Naive B cell (primary cell): ENCODE measurements at places on chromosomes 2 and 18.

DNA sequence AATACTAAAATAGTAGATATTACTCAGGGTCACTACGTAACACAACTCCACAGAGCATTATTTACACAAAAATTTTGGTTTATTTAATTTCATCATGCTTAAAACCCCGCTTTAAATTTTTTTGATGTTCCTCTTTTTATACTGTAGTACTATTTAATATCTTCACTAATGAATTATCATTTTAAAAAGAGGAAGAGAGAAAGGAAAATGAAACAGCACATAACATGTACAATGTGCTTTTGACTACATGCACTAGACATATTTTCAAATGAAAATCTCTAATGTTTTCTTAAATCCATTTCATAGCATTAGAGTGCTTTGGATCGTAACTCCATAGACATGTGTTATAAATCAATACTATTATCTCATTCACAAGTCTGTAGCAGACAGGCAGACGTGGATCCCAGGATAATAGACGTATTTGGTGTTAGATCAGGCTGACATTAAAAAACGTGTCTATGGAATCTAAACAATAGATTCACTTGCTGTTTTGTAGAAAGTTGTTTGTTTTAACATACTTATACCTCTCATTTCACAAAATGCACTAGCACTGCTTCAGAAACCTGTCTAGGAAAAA lies 897.0 kb downstream of the CPS1 start:
- DNase-seq: no peak
- H3K4me3 ChIP-seq: no peak overlapping the region
- no peaks in the 10 kb centered on the region for H3K4me1 ChIP-seq
- H3K36me3 ChIP-seq: no peaks in the 10 kb centered on the region
- no peak overlapping the region for H3K27ac ChIP-seq
- H3K27me3 ChIP-seq: no peaks in the 10 kb centered on the region

DNA sequence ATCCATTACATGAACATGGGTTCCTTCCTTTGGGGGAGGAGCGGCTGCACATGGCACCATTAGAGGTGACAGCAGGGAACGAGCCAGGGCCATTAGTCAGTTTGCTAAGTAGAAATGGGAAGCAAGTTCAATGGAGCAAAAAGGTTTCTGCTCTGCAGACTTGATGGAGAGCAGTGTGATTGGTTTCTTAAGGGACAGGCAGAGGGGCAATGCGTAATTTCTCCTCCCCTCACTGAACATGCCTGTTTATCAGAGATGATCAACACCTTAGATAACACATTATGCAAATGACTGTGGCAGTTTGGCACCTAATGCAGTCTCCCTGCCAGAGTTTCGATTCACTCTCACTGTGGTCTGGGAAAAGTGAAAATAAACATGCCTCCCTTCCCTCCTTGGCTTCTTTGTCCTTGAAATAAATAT lies 414.5 kb downstream of the STK39 start:
- no peaks in the 10 kb centered on the region for H3K36me3 ChIP-seq
- H3K27ac ChIP-seq: no peak overlapping the region
- no peak overlapping the region for H3K4me3 ChIP-seq
- peaks cover 17% of the 10 kb centered on the region for H3K27me3 ChIP-seq
- no peaks in the 10 kb centered on the region for H3K4me1 ChIP-seq

DNA sequence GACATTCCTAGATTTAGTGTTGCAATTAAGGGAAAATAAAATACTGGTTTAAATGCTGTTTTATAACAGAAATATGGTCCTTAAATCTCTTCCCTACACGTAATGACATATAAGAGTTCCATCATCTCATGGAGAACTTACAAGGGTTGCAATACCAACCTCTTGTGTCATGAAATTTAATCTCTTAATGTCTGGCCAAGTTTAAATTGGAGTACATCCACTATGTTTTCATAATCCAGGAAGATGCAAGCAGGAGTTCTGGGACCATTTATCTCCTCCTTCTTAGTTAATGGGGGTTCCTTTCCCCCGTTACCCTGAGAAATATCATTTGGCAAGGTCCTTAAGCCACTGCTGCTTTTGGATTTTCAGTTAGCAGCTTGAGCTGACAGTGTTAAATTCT lies 126.0 kb upstream of the ACVR2A start:
- H3K36me3 ChIP-seq: no peaks in the 10 kb centered on the region
- DNase-seq: no peak
- H3K27me3 ChIP-seq: no peaks in the 10 kb centered on the region
- H3K4me3 ChIP-seq: no peak overlapping the region

GRCh38 chr2:232649033-232649432 lies 15.6 kb downstream of the EFHD1 start:
- no peaks in the 10 kb centered on the region for H3K36me3 ChIP-seq
- no peak overlapping the region for H3K4me3 ChIP-seq
- no peak overlapping the region for H3K27ac ChIP-seq
- no peaks in the 10 kb centered on the region for H3K4me1 ChIP-seq
- peaks cover 13% of the 10 kb centered on the region for H3K27me3 ChIP-seq

- peaks cover 19% of the 10 kb centered on the region for H3K4me1 ChIP-seq
- peak overlapping the region; percentile 100 for H3K27ac ChIP-seq
- no peaks in the 10 kb centered on the region for H3K36me3 ChIP-seq
- DNase-seq: no peak
Observed at GRCh38 chr2:231660860-231661259, 47.5 kb upstream of the PTMA start.

DNA sequence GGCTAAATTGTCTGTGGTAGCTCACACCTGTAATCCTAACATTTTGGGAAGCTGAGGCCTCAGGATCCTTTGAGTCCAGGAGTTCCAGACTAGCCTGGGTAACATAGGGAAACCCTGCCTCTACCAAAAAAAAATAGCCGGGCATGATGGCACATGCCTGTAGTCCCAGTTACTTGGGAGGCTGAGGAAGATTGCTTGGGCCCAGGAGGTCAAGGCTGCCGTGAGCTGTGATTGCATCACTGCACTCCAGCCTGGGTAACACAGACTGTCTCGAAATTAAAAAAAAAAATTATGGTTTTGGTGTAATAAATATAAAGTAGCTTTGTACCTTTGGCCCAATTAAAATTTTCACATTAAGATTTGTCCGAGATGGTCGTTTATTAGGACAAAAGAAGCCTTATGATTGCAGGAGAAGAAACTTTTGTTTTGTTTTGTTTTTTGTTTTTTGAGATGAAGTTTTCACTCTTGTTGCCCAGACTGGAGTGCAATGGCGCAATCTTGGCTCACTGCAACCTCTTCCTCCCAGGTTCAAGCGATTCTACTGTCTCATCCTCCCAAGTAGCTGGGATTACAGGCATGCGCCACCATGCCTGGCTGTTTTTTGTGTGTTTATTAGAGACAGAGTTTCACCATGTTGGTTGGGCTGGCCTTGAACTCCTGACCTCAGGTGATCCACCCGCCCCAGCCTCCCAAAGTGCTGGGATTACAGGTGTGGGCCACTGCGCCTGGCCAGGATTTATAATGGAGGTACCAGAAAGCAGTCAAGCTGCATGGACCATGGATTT lies 4.1 kb downstream of the MTA3 start:
- no peak for DNase-seq
- peak overlapping the region; percentile 13 for H3K4me3 ChIP-seq
- H3K27me3 ChIP-seq: no peaks in the 10 kb centered on the region

GRCh38 chr2:113930448-113930847 lies 40.6 kb downstream of the ACTR3 start:
- no peak for DNase-seq
- no peak overlapping the region for H3K4me3 ChIP-seq
- H3K36me3 ChIP-seq: peaks cover 28% of the 10 kb centered on the region
- H3K27me3 ChIP-seq: no peaks in the 10 kb centered on the region
- no peak overlapping the region for H3K27ac ChIP-seq

DNA sequence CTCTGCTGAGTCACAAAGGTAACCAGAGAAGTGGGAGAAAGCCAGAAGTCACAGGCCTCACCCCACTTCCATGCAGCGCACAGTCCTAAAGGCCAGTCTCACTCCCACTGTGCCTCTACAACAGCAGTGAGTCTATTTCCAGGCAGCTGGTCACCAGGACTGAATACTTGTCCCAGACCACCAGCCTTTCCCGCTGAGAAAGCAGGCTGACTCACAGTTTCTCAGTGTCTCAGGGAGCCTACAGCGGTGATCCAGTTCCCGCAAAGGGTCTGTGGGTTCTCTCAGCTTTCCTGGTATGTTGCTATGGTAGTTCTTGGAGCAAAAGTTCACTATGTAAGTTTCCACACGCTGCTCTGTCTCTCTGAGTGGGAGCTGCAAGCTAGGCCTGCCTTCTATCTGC lies 622.5 kb downstream of the RNF144A start:
- H3K4me1 ChIP-seq: no peaks in the 10 kb centered on the region
- H3K4me3 ChIP-seq: no peak overlapping the region
- peaks cover 8% of the 10 kb centered on the region for H3K27me3 ChIP-seq
- DNase-seq: no peak
- H3K36me3 ChIP-seq: no peaks in the 10 kb centered on the region

GRCh38 chr2:153145470-153145978 lies 333.0 kb downstream of the RPRM start:
- no peak overlapping the region for H3K4me3 ChIP-seq
- DNase-seq: no peak
- H3K27me3 ChIP-seq: no peaks in the 10 kb centered on the region
- H3K36me3 ChIP-seq: no peaks in the 10 kb centered on the region
- H3K4me1 ChIP-seq: no peaks in the 10 kb centered on the region
